ENCODE measurements at places on chromosomes 12 and 14. TPM values are rescaled to one million over a fixed set of nuclear protein-coding genes. Genes with fewer than 3 reads are reported as not detected.

Gene KRT79
- 0.31 TPM for total RNA-seq

Gene SYT1
- total RNA-seq = 2.1 TPM

Gene C14orf132
- total RNA-seq = 33.2 TPM

Gene KRT2
- total RNA-seq = not detected

Gene KLHL33
- total RNA-seq = not detected

Gene ITGB7
- not detected for total RNA-seq
